Sciatic nerve (tissue), 2 donors: ENCODE measurements at places on chromosomes 5 and 9.
A peak's percentile ranks its signal among the peaks of the same experiment; 100 is the strongest.

- no peak for DNase-seq
Measured at GRCh38 chr5:59584858-59585846, 308.4 kb downstream of the PDE4D start.

DNA sequence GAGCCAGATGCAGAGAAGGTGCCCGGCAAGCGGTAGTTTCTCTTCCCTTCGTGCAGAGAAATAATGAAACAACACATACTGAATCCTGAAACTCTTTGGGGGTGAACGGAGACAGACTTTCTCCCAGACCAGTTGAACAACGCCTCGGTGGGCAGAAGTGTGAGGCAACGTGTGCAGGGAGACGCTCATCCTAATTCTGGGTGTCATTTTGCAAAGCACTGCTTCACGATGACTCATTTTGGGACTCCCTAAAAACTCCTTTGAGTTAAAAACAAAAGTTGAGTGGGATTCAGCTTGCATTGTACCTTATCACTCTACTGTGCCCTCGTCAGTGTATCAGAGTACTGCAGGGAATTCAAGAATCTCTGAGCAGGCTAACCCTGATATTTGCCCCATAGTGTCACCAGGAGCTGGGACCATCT lies 3.5 kb upstream of the NEK6 start:
- DNase-seq = no peak

DNA sequence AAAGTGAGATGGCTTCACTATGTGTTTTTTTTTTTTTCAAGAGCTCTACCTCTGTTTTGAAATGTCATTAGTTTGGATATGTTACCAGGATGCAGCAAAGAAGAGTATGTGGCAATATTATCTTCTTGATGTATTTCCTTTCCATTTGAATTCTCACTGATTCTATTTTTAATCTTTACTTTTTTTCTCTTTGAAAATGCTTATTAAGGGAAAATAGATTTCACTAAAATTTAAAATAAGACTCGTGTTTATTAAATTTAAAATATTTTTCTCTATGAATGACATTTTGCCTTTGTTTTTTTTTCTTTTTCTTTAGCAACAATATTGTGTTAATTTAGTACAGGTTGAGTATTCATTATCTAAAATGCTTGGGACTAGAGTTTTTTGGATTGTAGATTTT lies 29.2 kb downstream of the TENT2 start:
- DNase-seq = no peak

- DNase-seq = no peak
Measured at GRCh38 chr5:61435368-61435767, 103.3 kb downstream of the ZSWIM6 start.

GRCh38 chr9:128244837-128245231 lies 31.0 kb downstream of the GOLGA2 start:
- DNase-seq = peak; percentile 90

DNA sequence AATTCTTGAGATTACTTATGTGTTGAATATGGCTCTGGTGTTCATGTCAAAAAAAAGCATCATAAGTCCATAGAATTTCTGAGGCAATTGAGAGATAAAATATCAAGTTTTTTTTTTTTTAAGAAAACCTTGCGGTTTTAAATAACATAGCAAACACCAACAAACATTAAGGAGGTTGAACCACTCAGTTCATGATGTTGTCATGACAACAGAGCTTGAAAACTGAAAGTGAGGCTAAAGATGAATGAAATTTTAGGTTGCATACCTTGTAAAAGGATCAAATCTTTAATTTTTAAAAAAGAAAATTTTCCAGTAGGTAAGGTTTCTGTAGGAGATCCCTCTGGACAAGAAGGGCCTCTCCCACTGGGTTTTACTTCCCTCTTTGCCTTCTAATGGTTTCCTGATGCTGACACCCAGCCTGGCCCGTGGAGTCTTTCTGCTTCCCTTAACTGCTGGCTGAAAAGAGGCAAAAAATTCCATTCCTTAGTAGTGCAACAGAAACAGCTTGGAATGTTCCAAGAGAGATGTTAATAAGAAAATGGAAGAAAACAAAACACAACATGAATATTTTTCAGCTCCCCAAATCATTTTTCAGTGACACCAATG lies 60.0 kb upstream of the FER start:
- DNase-seq = no peak

DNA sequence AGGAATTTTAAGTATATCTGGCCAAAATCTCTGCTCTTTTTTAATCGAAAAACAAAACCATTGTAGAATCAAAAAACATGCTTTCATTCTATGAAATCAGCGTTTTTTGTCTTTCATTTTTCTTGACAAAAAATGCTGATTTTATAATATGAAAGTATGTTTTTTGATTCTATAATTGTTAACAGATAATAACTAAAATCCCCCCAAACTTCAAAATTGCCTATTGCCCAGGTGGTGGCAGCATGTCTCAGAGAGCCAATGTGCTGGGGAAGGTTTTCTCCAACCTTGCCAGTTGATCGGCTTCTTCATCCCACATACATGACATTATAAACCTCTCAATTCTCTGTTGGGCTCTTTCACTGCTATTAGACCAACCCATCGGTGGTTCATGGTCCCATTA lies 5.1 kb upstream of the SMIM15 start:
- no peak for DNase-seq

DNA sequence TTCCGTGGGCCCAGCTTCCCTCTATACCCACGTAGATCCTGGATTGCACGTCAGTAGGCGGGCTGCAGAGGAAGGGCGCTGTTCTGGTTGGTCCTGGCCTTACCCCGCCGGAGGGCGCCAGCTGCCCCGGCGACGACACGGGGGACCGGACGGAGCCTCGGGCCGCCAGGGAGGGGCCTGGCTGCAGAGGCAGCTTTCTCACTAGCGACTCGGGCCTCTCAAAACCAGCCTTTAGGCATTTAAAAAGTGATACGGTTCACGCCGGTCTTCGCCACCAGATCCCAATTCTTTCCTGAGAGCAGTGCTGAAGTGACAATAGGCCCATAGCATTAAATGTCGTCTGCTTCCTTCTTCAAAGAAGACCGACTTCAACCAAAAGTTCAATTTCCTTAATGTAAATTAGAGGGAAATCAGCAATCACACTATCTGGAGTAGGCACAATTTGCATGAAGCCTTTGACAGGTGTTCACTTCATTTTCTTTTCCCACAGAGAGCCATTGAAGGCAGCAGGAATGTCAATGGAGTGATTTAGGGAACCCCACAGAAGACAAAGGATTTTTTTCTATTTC lies 17.6 kb upstream of the UBE2D2 start:
- peak; percentile 70 for DNase-seq

GRCh38 chr9:89502671-89503070 lies 4.8 kb upstream of the SEMA4D start:
- DNase-seq = no peak

GRCh38 chr5:40385544-40385943 lies 294.2 kb upstream of the PTGER4 start:
- DNase-seq = no peak

- no peak for DNase-seq
Measured at GRCh38 chr9:73143711-73144328, 7.8 kb upstream of the ANXA1 start.

GRCh38 chr5:39197556-39197955 lies 21.8 kb downstream of the FYB1 start:
- no peak for DNase-seq

GRCh38 chr5:107195890-107196395 lies 474.8 kb downstream of the EFNA5 start:
- no peak for DNase-seq

- DNase-seq = no peak
Measured at GRCh38 chr5:43168175-43168574, 23.9 kb upstream of the NIM1K start.

DNA sequence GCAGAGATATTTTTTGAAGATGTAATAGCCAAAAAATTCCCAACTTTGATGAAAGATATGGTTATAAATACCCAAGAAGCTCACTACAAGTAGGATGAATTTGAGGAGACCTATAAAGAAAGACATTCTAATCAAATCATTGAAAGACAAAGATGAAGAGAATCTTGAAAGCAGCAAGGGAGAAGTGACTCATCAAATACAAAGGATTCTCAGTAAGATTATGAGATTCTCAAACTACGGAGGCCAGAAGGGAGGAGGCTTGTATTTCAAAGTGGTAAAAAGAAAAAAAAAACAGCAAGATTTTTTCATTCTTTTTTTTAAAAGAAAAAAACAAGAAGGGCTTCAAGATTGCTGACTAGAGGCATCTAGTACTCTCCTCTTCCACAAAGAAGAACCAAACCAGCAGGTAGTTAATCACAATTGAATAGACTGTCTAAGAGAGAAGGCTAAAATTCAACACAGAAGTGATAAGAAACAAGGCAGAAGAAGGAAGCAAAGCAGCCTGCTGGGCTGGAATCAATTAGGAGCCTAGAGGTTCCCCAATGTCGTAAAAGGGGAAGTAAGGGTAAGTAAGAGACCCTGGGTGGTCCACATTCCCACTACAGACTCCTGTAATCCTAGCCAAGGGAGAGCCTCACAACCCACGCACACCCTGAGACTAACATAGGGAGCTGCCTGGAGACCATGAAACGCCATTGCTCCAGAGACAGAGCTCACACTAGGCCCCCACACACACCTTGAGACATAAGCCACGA lies 59.1 kb upstream of the NIPAL4 start:
- no peak for DNase-seq

GRCh38 chr5:128403333-128403732 lies 134.7 kb downstream of the FBN2 start:
- DNase-seq = no peak

DNA sequence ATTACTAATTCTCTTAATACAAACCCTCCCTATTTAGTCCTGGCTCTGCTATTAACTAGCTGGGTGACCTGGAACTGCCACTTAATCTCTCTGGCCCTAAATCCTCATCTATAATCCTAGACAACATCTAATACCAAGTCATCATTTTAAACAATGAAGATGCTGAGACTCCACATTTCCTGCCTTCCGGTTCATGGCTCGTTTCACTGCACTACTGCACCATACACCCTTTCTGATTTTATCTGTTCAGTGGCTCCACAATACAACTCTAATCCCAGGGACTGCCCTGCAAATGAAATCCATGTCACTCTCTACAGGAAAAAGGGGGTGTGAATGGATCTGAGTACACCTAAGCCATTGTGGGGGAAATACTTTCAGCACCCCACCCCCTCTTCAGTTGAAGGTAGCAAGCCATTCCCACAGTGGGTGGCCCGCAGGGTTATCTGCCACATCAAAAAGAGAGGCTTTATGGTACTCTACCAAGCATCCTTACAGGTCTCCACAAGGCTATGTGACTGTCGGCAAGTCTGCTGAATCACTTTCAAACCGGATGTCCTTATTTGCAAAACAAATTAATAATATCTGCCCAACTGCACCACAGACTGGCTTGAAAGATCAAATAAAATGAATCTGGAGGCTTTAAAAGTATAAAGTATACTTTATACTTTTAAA lies 89.5 kb downstream of the EPB41L4A start:
- no peak for DNase-seq

GRCh38 chr5:65961633-65962032 lies 35.3 kb downstream of the ERBIN start:
- no peak for DNase-seq

- no peak for DNase-seq
Measured at GRCh38 chr5:159322180-159322579, 8.1 kb downstream of the IL12B start.

DNA sequence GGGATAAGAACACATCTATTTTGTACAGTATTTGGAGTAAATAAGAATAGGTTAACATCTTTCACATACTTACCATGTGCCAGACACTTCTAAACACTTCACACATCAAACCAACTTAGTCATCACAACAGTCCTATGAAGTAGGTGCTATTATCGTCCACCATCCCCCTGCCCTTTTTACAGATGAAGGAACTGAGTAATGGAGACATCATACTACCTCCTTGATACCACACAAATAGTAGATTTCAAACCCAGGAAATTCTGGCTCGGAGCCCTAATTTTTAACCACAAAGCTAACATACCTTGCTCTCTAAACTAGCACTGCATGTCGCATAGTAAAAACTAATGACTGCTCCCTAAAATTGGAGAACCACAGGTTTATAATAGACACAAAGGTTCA lies 4.2 kb upstream of the ZNF366 start:
- DNase-seq = no peak

DNA sequence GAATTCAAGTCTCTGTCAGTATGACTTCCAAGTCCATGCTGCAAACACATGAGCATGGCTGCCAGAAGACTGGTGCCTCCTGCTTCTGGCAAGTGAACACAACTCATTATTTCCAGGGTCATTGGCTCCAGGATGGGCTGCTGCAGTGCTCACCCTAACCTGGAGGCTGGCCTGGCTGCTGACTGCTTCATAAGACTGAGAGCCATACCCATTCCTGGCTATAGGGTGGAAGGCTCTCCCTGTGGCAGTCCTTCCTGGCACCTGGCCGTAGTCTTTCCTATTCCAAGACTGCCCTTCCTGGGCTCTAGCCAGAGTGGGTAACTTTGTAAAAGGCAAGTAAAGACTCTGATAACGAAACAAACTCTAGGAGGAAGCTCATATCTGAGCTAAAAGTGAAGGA lies 51.2 kb downstream of the CXXC5 start:
- DNase-seq = no peak

DNA sequence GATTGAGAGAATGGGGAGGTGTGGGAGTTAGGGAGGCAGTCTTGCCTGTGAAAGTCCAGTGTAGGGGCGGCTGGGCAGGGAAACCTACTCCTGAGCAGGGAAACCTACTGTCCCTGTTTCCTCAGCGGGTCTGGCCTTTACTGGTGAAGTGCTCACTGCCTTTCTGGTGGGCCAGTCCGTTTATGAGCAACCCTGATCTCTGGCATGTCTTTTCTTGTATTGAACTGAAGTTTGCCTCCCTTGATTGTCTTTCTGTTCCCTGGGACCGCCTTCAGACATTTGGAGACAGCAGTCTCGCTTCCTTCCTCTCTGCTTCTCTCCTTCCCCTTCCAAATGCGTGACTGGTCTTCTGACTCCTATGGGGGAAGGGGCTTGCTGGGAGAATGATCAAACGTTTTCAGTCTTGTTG lies 2.9 kb downstream of the SNX18 start:
- DNase-seq = no peak

DNA sequence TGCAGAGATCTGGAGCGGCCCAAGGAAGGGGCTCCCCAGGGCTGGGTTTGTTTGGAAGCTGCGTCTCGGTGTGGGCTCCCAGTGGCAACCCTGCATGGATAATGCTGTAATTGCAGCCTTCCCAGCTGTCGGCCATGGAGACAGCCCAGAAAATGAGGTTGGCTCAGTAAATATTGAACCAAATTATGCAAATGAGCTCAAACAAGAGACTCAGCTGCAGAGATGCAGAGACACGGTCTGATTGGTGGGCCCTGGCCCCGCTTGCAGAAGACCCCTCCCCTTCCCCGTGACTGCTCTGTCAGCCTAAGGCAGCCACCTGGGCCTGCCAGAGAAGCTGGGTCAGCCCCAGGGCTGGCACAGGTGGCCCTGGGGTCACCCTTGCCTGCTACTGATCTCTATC lies 75.9 kb downstream of the RAD23B start:
- DNase-seq = no peak

- DNase-seq = no peak
Measured at GRCh38 chr9:135082536-135082935, 4.9 kb upstream of the OLFM1 start.

GRCh38 chr5:66538126-66538525 lies 58.1 kb upstream of the MAST4 start:
- DNase-seq = no peak

- DNase-seq = no peak
Measured at GRCh38 chr9:8085986-8086385, 286.4 kb upstream of the DMAC1 start.

- DNase-seq = no peak
Measured at GRCh38 chr5:172173564-172174153, 14.4 kb downstream of the STK10 start.

GRCh38 chr5:138186002-138186447 lies 7.1 kb downstream of the KIF20A start:
- no peak for DNase-seq
